ENCODE measurements at places on chromosomes 2 and 18. TPM values are rescaled to one million over a fixed set of nuclear protein-coding genes. Genes with fewer than 3 reads are reported as not detected.

The TUBB8B gene
- not detected for total RNA-seq

The ALK gene
- total RNA-seq = not detected

The CYP26B1 gene
- 1.3 TPM for total RNA-seq

The KANSL1L gene
- total RNA-seq = 9.7 TPM

The CFC1 gene
- not detected for total RNA-seq
